Hepatocyte (in vitro differentiated cells): ENCODE measurements at places on chromosomes 4 and X.

DNA sequence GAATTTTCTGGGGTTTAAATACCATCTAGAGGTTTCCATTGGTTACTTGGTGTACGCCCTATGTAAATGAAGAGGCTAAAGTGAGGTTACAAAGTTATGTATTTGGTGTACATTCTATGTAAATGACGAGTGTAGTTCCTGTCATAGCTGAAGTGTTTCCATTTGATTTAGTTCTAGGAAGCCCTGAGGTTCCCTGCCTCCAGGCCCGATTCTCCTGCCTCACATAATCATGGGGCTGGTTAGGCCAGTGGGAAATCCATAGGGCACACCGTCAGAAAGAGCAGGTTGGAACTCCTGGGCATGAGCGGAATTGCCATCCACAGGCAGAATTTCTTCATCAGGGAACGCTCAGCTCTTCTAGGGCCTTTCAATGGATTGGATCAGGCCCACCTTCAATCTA, 24.2 kb upstream of the HOPX start:
- no peak for DNase-seq

DNA sequence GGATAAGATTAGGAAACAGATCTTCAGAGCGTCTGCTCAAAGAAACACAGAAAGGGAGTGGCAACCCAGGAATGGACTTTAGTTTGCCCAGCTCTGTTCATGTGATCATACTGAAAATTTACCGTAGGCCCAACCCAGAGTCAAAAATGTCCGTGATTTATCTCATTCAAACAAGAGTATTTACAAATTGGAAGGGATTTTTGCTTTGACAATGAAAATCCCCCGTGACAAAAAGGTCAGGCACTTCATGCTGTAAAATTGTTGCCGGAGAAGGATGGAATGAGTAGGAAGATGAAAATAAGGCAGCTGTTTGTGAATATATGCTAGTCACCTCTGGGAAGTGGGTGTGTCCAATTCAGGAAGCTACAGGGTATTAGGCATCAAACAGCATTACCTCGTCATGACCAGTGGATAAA, 1.2 kb downstream of the SULT1B1 start:
- DNase-seq = peak; percentile 61

- no peak for DNase-seq
Observed at GRCh38 chr4:140153419-140153717, 616 bp downstream of the MAML3 start.

DNA sequence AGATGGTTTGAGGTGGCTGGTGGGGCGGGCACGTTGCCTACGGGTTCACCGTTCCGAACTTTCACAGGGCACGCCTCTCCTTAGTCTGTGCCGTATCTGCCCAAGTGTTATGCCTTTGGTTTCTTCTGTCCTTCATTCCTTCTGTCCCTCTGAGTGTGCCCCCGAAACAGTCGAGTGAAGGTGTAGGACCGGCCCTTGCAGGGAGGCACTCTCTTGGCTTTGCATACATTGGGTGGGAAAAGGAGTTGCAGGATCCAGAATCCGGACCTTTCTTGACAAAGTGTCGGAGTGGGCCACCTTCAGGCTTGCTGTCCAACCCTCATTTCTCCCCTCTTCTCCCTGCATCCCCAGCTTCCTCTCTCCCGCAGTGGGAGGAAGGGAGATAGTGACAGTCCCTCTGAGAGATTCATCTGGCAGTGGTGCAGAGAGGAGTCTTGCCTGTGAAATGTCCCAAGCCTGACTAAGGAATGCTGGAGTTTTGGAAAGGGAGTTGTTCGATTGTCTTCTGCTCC, 569 bp downstream of the ARFIP1 start:
- DNase-seq = peak; percentile 40

GRCh38 chr4:44147571-44148075, 301.0 kb downstream of the KCTD8 start:
- DNase-seq = no peak

- no peak for DNase-seq
Observed at GRCh38 chr4:1051472-1051871, 40.0 kb downstream of the FGFRL1 start.
